ENCODE measurements at places on chromosomes 4 and X. TPM values are rescaled to one million over a fixed set of nuclear protein-coding genes. Genes with fewer than 3 reads are reported as not detected.

Gene CT45A5
- not detected for polyA plus RNA-seq

Gene CTSO
- polyA plus RNA-seq = 40.3 TPM

Gene TMSB15C
- polyA plus RNA-seq = 5.6 TPM

Gene PCYT1B
- polyA plus RNA-seq = 3.8 TPM

Gene HPGDS
- polyA plus RNA-seq = 5.0 TPM

Gene CENPE
- polyA plus RNA-seq = 5.9 TPM

Gene HTRA3
- polyA plus RNA-seq = 15.5 TPM

Gene EGF
- 28.3 TPM for polyA plus RNA-seq

Gene CCSER1
- 9.5 TPM for polyA plus RNA-seq

Gene KCNIP4
- 7.5 TPM for polyA plus RNA-seq

Gene DCAF4L1
- polyA plus RNA-seq = 0.21 TPM

- no peak for DNase-seq
These were observed 71.3 kb upstream of the PGRMC2 start for GRCh38 chr4:128358913-128359279.

- DNase-seq = no peak
These were observed 28.7 kb downstream of the NLRP2B start for GRCh38 chrX:57651169-57651919.

DNA sequence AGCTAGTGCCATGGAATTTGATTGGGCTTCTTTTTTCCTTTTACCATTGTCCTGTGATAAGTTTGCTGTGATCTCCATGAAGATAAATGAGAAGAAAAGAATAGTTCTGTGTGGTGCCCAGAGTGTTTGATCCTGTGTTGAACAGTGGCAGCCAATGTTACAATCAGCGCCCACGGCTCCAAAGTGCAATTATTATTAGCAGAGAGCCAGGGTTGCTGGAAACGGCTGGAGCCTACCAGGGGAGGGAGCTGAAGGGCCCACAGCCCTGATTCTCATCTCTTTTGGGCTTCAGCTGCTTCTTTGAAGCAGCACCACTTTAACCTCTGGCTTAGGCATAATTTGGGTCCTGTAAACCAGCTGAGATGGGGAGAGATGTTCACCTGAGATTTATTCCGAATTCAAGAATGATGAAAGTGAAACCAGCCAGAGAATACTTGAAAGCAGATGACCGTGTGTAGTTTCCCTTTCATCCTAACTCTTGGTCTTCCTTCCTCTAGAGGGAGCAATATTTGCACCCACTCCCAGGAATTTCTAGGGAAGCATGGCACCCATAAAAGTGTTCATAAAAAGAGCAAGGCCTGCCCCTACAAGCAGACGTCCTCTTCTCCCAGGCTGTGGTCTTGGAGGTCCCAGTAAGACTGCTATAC lies 298.3 kb downstream of the EVC2 start:
- peak; percentile 30 for DNase-seq

GRCh38 chr4:17613761-17614415 lies 553 bp upstream of the MED28 start:
- no peak for DNase-seq

DNA sequence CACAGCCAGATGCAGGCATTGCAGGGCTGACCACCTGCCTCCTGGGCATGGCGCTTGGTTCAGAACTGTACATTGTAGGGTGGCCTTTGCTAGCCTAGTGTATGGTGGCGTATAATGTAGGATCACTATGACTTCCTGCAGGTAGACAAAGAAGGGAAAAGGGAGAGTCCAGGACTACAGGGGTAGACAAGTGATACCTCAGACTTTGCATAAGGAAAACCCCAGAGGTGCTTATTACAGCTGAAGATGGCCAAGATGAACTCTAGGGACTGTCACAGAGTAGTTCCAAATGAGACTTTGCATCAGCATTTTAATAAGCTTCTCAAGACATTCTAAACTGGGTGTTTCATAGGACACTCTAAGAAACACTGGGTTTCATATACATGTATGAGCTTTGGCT lies 116.4 kb upstream of the PUDP start:
- no peak for DNase-seq

- no peak for DNase-seq
These were observed 82.1 kb downstream of the ARHGAP10 start for GRCh38 chr4:147813973-147814372.

GRCh38 chr4:84877051-84877833 lies 89.2 kb downstream of the WDFY3 start:
- DNase-seq = no peak

GRCh38 chr4:76058888-76059426 lies 15.6 kb upstream of the ART3 start:
- peak; percentile 37 for DNase-seq

DNA sequence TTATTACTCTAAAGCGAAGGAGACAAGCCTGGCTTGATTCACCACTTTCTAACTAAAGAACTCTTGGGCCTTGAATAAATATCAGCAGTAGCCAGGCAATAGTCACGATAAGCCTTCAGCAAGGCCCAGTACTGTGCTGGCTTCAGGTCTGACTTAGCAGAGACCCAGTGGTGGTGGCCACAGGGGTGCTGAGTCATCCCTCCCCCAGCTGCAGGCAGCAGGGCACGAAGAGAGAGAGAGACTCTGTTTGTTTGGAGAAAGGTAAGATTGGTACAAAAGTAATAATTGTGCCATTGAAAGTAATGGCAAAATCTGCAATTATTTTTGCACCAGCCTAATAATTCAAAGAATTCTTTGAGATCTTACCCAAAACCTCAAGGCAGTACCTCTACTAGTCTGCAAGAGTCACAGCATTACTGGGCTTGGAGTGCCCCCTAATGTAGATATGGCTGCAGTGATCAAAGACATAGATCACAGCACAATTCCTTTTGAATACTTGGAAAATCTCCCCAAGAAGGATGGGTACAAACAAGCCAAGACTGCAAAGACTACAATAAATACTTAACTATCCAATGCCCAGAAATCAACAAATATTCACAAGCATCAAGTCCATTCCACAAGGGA lies 159.5 kb upstream of the USP38 start:
- no peak for DNase-seq

GRCh38 chr4:40196724-40197281 lies at the start of gene RHOH:
RHOH (plus strand) TSS chr4:40197031; CDS start chr4:40243387, 46,356 bp downstream.
- no peak for DNase-seq

DNA sequence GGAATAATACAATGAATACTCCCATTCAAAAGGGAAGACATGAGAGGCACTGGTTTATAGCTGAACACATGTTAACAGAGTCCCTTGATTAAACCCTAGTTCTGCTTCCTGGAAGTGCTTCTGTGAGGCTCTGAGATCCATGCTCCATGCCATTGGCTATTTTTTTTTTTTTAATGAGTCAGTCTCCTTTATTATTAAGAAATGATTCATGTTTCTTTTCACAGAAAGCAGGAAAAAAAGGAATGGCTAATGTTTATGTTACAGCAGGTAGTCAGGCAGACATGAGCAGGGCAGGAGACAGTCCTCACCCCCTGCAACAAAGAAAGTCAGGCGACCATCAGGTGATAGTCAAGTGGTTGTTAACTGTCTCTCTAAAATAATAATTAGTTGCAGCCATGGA lies 598.7 kb downstream of the EPHA5 start:
- DNase-seq = no peak

- DNase-seq = no peak
These were observed 377.1 kb upstream of the LCORL start for GRCh38 chr4:18398661-18399060.

GRCh38 chr4:31089815-31090214 lies 369.6 kb downstream of the PCDH7 start:
- DNase-seq = peak; percentile 83

DNA sequence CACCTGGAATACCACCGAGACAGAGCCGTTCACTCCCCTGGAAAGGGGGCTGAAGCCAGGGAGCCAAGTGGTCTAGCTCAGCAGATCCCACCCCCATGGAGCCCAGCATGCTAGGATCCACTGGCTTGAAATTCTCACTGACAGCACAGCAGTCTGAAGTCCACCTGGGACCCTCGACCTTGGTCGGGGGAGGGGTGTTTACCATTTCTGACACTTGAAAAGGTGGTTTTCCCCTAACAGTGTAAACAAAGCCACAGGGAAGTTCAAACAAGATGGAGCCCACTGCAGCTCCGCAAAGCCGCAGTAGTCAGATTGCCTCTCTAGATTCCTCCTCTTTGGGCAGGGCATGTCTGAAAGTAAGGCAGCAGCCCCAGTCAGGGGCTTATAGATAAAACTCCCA lies 243.2 kb downstream of the RASL11B start:
- DNase-seq = no peak

- DNase-seq = no peak
These were observed 973.0 kb upstream of the SLIT2 start for GRCh38 chr4:19278665-19279064.

DNA sequence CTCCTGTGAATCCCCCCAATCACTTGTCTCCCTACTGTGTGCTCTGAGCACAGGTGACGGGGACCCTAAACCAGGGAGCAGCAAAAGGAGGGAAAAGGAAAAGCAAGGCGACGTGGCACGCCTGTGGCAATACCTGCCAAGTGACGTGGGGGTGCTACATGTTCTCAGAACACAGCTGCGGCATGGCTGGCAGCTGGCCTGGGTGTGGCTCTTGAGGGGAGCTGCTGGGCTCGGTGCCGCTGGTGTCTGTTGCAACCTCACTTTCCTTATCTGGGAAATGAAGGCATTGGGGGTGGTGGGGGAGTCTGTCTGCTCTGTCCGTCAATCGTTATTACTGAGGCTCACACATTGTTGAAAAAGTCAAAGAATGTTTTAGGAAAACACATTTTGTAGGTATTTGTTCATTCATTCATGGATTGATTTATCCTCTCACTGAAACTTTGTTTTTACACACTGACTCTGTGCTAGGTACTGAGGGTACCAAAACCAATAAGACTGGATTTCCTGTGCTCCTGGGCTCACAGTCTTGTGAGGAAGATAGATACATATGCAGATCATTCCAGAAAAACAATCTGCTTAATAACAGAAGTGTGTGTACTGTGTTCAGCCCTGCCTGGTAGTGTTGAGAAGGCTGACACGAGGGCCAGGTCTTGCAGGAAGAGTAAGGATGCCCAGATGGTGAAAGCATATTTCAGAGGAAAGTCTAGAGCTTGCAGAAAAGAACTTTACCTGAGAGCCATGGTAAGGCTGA lies 217.6 kb downstream of the PTTG2 start:
- peak; percentile 21 for DNase-seq

- no peak for DNase-seq
These were observed 2.9 kb downstream of the TMEM129 start for GRCh38 chr4:1718095-1718850.

GRCh38 chr4:110041735-110042134 lies 129.1 kb downstream of the EGF start:
- peak; percentile 21 for DNase-seq

DNA sequence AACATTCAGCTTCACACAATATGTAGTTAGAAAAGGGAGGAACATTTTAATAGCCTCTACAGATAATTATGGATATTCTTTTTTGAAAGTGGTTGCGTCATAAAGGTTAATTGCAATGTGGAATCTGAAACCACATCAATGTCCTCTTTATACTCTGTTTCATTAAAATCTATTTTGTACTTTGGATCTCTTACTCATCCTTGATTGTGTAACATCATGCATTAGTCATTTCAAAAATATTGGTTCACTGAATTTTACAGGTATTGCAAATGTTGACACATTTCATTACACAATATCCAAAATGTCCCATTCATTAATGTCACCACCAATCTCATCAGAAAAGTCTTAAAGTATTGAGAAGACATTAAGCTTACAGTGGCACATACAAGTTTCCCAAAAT lies 62.7 kb upstream of the USP9X start:
- DNase-seq = peak; percentile 26

DNA sequence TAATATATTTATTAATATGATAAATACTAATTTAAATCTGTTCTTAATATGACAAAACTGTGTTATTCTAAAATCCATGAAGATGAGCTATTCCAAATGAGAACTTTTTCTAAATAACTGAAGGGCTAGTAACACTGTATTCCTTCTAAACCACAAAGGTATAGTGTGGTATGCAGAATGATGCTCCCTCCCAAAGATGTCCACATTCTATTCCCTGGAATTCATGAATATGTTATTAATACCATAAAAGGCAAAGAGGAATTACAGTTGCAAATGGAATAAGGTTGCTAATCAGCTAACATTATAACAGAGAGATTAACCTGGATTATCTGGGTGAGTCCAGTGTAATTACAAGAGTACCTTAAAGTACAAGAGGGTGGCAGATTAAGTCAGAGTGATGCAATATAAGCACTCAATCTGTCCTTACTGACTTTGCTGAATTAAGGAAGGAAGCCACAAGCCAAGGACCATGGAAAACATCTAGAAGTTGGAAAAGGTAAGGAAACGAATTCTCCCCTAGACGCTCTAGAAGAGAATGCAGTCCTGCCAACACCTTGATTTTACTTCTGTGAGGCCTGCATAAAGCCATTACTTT lies 20.7 kb upstream of the MAB21L2 start:
- no peak for DNase-seq

DNA sequence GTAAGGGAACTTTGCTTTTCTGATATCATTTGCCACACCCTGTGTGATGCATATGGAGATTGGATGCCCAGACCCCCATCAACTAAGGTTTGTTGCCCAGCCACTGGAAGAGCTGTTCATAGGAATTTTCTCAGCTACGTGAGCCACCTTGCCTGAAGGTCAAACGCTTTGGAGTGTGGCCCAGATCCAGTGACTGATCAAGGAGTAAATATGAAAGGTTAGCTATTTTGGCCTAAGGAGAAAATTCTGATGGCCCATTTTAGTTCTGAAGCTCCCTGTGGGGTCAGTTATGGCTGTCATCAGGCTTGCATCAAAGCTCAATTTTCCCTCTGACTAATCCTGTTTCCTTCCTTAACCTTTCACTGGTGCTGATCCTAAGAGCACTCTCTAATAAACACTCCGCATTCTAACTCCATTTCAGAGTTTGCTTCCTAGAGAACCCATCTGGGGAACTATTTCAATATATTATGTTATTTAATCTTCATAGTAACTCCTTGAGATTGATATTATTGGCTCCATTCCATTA lies 407.7 kb downstream of the SPRY1 start:
- no peak for DNase-seq

DNA sequence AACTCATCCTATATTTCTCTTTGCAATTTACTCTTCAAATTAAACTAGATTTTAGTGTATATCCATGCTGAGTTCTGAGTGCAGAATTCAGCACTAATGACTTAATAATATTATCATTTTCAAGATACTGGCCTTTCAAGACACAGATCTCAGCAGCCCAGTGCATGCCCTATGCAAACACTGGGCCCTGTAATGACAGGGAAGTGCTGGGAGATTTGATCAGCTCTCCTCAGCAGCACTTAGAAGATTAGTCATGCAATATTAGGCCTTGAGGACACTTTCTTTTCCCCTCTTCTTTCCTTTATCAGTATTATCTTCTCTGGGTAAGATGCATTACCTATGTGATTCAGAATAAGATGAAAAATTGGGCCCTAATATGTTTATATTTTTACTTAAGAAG lies 207.1 kb downstream of the PPP3CA start:
- no peak for DNase-seq

GRCh38 chr4:143700046-143700415 lies 444 bp downstream of the FREM3 start:
- peak; percentile 17 for DNase-seq

Data from large intestine (tissue), 12 donors.